Right forelimb (tissue), 1 donor: ENCODE measurements at places on chromosomes 3 and 15.

- DNase-seq = no peak
Observed at GRCh38 chr15:69887553-69887952, 210.2 kb downstream of the TLE3 start.

GRCh38 chr3:188326111-188326510 is 172.2 kb downstream of the LPP start:
- no peak for DNase-seq

DNA sequence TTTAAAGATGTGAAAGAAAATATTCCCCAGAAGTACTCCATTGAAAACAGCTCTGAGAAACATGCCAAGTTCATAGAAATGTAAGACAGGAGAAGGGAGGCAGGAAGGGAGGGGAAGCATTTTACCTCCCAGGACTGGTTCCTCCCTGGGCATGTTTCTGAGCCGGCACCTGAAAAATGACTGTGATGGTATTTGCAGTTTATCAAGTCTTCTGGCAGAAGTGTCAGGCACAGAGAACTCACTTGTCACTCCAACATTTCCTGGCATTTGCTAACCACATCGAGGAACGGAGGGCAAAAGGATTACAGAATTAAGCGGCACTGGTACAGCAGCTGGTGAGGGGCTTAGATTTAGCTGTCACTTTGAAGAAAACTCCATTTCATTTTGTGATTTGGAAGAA is 1054.0 kb downstream of the TUSC7 start:
- no peak for DNase-seq

DNA sequence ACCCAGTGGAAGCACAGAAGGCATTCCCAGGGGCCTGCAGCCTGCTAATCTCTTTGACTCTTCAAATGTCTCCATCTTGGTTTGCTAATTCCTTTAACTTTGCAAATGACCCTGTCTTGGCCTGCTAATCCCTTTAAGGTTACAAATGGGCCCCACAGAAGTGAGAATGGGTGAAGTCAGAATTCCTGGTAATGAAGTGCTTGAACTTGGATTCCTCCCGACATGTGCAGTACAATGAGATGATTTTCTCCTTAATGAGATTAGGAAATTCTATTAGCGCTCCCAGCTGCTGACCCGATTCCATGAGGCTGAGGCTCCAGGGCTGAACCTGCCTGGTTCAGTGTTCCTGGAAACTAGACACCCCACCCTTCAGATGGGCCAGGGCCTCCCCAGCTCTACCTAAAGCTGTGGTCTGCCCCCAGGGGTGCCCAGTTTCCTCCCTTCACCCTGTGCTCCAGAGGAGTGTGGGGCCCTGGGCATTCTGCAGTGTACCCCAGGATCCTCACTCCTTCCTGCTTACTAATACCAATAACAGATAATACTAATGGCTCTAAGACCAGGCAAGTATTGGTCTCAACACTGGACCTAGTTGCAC is 47.4 kb downstream of the SCN5A start:
- no peak for DNase-seq

DNA sequence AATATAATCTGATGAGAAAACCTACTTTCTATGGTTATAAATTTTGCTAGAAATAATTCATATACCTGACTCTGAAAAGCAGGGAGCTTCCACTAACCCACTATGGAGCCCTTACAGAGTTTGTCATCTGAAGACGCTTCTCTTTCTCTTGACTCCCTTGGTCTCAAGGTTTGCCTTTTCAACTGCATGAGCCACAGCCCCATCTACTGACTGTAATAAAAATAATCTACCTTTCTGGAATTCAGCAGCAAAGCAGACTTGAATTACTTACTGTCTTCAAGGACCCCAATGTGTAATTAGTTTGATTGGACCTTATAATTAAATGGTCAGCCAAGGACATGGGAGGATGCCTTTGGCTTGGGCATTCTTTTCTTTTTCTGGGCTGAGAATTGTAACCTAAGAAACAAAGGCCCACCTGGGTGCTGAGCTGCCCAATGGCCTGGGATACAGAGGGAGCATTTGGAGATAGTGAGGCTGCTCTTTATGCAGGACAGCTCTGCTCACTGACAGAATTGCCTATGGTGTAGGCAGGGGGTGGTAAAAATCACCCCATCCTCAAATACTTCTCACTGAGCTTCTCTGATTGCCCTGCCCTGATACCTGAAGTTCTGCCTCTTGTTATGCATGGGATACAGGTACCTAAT is 178.6 kb upstream of the TRIM42 start:
- DNase-seq = no peak

GRCh38 chr3:24401811-24402185 is 92.9 kb downstream of the THRB start:
- DNase-seq = no peak

GRCh38 chr3:36763850-36764703 is at the start of gene DCLK3:
Gene DCLK3, minus strand, starts transcription at chr3:36764553. Its CDS starts 290 bp downstream, at chr3:36764263.
- DNase-seq = no peak

DNA sequence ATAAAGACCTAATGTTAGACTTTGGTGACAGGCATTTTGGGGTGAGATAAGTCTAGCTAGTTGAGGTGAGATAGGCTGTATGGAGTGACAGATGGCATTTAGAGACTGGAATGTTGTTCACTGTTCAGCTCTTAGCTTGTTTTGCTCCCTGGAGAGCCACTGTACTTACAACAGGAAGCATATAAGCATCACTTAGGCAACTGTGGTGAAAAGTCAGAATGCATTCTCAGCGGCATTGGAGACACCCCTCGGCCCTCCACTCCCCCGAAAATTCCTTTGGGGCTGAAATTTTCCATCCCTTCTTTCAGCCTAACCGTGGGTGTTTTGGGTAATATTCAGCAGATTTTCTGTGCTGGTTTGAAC is 73.4 kb downstream of the SLCO3A1 start:
- DNase-seq = no peak

DNA sequence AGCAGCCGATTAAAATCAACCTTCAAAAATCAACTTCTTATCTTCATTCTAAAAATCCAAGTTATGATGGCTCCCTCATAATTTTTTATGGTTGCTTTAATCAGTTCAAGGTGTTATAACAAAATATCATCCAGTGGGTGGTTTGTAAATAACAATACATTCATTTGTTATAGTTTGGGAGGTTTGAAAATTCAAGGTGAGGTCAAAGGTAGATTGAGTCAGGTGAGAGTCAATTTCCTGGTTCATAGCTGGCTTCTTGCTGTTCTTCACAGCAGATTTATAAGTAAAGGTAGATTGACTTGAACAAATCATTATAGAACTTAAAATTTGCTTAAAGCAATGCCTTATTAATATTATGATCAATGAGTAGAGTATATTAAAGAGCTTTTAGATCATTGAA is 192.8 kb downstream of the CADM2 start:
- DNase-seq = no peak

- no peak for DNase-seq
Observed at GRCh38 chr3:195913382-195913781, 5.0 kb upstream of the TNK2 start.

DNA sequence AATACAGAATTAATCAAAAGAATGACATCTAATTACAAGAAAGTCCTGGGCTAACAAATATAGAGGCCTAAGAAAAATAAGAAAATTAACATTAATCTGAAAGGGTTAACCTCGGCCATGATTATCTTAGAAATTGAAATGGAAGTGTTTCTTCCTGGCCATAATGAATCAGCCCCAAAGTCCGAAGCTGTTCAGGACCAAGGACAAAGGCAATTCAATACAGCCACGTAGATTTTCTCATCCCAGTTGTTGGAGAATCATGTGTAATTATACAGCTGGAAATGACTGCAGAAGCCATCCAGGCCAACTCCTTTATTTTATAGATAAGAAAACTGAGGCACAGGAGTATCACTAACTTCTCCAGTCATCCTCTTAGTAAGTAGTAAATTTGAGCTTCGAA is 38.0 kb upstream of the GBE1 start:
- no peak for DNase-seq

- no peak for DNase-seq
Observed at GRCh38 chr3:51719410-51720025, 12.7 kb downstream of the GRM2 start.

DNA sequence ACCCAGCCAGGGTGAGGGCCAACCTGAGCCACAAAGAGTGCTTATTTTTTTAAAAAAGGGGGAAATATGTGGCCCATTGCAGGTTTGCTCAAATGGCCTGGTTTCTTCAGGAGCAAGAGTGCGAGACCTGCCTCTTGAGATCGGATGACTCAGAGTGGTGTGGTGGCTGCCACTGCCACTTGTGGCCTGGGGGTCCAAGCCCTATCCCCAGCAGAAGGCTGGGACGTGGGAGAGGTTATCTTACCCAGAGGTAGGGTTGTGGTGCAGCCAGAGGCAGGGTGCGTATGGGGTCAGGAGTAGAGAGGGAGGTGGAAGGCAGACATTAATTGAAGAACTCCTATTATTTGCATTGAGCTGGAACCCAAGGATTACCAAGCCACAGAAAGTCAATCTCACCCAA is 83.2 kb upstream of the SMAD3 start:
- DNase-seq = no peak

DNA sequence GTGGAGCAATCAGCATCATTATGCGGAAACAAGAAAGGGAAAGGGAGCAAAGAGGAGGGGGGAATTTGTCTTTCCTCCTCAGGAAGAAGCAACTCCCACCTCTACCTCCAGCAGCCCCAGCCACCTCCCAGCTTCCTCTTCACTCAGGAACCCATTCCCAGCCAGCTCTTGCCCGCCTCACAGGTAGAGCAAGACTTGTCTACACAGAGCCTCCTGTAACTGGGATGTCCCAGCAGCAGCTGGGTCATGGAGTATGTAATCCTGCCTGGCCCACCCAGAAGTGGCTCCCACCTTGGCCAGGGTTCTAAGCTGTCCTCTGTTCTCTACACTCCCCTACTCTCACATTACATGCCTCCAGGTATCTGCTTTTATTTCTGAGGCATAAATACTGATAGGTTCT is 14.0 kb downstream of the IGDCC3 start:
- no peak for DNase-seq

GRCh38 chr15:53447742-53448141 is 311.7 kb downstream of the WDR72 start:
- no peak for DNase-seq

- DNase-seq = no peak
Observed at GRCh38 chr3:44924457-44925084, 50.2 kb downstream of the TGM4 start.

DNA sequence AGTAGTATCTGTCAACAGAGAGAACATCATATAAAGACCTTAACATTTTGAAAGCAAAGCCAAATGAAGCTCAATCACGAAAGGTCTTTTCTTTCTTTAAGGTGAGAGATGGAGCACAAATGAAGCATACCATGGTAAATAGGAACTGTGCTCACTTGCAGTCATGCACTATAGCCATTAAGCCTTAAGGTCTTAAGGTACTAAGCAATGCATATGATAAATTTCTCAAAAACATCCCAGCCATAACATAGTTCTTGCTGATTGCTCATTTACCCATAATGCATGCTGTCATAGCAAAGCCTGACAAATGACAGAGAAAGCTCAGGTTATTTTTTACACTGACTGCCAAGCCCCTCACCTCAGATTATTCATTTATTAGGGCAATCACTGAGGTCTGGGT is 214.5 kb downstream of the MECOM start:
- DNase-seq = no peak

- no peak for DNase-seq
Observed at GRCh38 chr3:49867871-49868321, 1.8 kb downstream of the CAMKV start.

GRCh38 chr3:29453284-29454001 is 172.6 kb downstream of the RBMS3 start:
- DNase-seq = peak; percentile 62

- DNase-seq = no peak
Observed at GRCh38 chr3:69764121-69764741, 25.0 kb downstream of the MITF start.

- no peak for DNase-seq
Observed at GRCh38 chr3:182315313-182315712, 478.0 kb upstream of the ATP11B start.

GRCh38 chr3:110938629-110939028 is 133.0 kb upstream of the NECTIN3 start:
- DNase-seq = no peak

- DNase-seq = peak; percentile 67
Observed at GRCh38 chr15:98547741-98548138, 100.6 kb upstream of the IGF1R start.

- DNase-seq = no peak
Observed at GRCh38 chr3:186035277-186035676, 73.6 kb downstream of the ETV5 start.

GRCh38 chr3:14605067-14605466 is 46.5 kb upstream of the CCDC174 start:
- no peak for DNase-seq

DNA sequence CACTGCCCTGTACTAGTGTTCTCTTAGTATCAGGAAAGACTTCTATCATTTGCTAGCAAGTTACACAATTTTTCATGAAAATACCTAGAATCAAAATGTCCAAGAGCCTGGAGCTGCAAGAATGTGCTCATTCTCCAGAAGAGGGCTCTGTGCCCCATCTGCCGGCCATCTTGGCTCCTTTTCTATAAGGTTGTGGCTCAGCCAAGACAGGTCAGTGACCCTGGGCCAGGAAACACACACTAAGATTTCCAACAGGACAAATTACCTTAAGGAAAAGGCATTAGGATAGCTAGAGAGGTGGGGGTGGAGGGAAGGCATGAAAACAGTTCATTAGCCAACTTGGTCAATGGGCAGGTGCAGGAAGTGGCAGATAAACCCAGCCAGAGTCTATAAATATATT is 20.7 kb downstream of the TIMP4 start:
- no peak for DNase-seq

- no peak for DNase-seq
Observed at GRCh38 chr3:58287354-58287753, 18.7 kb upstream of the RPP14 start.

GRCh38 chr15:96042734-96043224 is 287.7 kb upstream of the NR2F2 start:
- no peak for DNase-seq

DNA sequence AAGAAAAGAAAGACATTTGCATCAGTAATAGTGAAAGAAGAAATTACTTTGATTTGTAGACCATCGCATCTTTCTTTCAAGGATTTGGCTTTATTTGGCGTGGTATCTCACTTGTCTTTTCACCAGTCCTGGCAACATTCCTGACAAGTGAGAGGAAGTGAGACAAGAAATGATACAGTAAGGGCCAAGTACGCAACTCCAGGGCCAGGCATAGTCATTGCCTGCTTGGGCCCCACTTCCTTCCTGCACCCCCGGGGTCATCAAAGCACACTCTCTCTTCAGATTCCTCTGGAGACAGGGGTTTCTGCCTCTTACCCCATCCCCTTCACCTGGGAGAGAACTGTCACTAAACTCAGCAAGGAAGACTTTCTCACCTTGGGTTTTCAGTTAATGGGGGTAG is 55.1 kb downstream of the CD47 start:
- no peak for DNase-seq

- DNase-seq = no peak
Observed at GRCh38 chr3:128597900-128598299, 52.7 kb downstream of the RPN1 start.

DNA sequence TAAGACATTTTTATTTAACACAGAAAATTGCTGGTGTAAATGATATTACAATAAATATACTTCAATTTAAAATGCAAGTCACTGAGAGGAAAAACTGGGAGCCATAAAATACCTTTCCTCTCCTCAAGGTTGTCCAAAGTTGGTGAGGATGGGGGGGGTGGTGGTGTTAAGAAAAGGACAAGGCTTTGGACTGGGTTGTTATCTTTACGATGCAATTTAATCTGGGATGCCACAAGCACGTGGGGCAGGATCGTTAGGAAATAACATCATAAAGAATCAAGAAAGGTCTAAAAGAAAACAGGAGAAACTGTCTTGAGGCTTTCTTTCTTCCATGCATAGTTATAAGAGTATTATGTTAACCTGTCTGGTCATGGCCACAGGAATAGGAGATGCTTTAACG is 66.9 kb downstream of the NMNAT3 start:
- no peak for DNase-seq
